ENCODE measurements at places on chromosomes 1 and 21.
A peak's percentile ranks its signal among the peaks of the same experiment; 100 is the strongest.

- DNase-seq = no peak
Measured at GRCh38 chr1:110976089-110976488, 12.4 kb upstream of the LRIF1 start.

- DNase-seq = no peak
Measured at GRCh38 chr1:91759076-91759475, 126.9 kb downstream of the TGFBR3 start.

DNA sequence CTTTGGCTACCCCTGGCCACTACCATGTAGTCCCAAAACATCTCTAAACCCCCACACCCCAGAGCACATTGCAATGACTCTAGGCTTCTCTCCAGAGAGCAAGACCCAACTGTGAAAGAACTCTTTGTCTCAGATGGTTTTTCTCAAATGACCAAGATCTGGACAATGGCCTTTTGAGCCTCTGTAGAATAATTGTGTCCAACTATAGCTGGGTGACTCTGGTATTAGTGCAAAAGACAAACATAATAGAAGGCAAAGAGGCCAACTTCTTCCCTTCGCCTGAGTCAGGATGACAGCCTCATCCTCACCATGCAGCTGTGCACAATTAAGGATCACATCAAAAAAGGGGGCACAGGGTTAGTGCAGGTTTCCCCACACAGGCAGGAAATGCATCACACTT is 139.6 kb downstream of the BRINP2 start:
- DNase-seq = no peak

- DNase-seq = no peak
Measured at GRCh38 chr1:203569490-203570318, 56.9 kb upstream of the ATP2B4 start.

DNA sequence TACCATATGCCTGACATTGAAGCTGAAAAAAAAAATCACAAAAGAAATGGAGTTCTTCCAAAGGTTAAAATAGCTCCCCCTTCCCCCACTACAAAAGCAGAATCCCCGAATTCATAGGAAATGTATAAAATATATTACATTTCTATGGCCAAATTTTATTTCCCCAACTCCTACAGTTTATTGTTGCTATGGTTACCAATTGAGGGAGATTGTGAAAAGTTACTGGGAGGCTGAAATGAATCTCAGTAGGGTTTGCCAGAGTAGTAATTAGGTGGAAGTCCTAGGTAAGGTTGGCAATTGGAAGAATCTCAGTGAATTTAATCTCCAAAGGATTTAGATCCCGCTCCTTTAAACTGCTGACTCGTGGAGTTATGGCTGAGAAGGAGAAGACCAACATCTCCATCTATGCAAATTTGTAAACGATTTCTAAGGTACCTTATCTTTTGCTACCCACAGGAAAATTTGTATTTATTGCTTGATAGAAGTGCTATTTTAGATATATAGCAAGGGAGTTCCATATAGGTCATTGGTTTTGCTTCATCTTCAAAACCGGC is 282.1 kb downstream of the BACH1 start:
- DNase-seq = no peak

DNA sequence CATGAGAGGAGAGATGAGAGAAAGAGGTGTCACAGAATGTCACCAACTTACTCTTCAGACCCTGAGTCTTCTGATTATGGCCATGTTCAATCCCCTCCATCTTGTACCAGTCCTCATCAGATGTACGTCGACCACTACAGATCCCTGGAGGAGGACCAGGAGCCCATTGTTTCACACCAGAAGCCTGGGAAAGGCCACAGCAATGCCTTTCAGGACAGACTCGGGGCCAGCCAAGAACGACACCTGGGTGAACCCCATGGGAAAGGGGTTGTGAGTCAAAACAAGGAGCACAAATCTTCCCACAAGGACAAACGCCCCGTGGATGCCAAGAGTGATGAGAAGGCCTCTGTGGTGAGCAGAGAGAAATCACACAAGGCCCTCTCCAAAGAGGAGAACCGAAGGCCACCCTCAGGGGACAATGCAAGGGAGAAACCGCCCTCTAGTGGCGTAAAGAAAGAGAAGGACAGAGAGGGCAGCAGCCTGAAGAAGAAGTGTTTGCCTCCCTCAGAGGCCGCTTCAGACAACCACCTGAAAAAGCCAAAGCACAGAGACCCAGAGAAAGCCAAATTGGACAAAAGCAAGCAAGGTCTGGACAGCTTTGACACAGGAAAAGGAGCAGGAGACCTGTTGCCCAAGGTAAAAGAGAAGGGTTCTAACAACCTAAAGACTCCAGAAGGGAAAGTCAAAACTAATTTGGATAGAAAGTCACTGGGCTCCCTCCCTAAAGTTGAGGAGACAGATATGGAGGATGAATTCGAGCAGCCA is 8.0 kb downstream of the ELOA start:
- peak; percentile 47 for DNase-seq

DNA sequence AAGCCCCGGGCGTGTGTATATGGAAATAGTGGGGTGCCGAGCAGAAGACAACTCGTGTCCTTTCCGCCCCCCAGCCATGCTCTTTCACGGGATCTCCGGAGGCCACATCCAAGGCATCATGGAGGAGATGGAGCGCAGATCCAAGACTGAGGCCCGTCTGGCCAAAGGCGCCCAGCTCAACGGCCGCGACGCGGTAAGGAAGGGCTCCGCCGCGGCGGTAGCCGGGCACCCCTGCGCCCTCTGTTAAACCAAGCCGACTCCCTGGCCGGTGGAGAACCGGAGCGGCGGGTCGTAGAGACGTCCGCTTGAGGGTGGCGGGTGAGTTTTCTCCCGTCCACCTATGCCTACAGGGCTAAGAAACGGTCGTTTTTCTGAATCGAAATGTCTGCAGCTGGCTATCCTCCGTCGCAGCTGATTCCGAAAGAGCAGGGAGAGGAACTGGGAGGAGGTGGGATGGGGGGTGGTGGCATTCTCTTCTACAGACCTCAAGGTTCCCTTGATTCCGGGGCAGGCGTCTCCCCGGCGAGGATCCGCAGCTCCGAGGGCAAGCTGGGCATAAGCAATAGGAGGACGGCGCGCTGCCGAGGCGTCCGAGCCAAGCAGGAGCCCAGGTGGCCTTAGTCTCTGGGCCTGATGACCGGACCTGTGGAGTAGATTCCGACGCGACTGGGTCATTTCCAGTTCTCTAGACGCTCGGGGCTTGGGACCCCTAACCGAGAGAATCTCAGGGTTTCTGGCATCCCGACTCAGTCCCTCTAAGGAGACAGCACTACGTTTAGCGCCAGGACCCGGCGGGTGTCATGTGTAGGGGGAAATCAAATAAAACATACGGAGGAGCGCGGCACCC is 856 bp downstream of the LHX9 start:
- DNase-seq = no peak

All from inflammatory macrophage treated with lipopolysaccharide for 1 hour (primary cell).